ENCODE measurements at places on chromosomes 1 and 21. TPM values are rescaled to one million over a fixed set of nuclear protein-coding genes. Genes with fewer than 3 reads are reported as not detected.

DNA sequence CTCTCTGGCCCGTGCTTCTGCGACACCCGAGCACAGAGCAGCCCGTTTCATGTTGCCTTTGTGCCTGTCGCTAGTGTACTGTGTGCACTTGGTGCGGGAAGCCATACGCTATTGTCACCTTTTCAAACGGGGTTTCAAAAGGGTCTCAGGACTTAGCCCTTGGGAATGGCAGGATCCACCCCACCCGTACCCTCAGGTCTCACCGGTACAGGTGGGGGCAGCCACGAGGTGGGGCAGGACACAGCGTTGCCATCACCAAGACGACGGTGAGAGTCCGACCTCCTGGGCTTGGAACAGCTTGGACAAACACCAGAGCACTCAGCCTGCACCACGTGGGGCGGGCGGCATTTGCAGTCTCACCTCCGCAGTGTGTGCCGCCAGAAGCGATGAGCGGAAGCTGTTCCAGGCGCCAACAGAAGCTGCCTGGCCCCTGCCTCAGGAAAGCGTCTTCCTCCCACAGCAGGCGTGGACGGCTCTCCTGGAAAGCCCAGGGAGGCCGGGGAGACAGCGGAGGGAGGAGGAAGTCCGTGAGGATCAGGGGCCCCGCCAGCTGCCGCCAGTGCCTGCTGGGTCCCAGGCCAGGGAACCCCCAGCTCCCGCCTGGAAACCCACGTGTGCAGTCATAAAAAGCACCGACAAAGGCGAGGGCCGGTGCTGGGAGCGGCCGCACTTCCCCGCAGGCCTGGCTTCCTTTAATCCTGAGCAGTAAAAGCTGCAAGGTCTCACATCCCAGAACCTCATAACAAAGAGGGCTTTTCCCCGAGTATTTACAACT, 131.3 kb upstream of the ARHGEF16 start:
- no peak for ATAC-seq

DNA sequence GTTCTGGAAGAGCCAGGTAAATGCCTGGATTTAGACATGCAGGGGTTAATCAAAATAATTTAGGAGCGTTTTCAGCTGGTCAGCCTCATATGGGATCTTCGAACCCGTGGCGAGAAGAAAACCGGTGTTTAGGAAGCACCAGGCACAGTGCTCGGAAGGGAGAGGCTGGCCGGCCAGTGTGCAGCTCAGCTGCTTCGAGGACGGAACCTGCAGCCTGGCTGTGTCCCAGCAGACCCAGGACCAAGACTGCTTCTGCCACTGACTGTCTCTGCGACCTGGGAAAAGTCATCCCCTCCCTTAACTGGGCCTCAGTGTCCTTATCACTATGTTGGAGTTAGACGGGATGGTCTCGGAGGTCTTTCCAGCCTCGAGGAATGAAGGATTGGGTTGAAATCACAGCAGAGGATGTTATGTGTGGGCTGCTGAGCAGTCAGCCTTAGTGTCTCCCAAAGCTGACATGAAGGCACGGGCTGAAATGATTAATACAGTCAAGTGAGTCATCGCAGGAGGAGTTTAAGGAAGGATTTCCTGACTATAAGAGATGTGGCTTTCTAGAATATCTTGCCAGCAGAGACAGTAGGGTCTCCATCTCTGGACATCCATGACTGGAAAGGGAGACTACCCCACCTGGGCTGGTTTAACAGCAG, 20.8 kb downstream of the PPFIA4 start:
- ATAC-seq = peak; percentile 73

The CD58 gene
- total RNA-seq = 28.7 TPM

The E2F2 gene
- total RNA-seq = 0.08 TPM

- no peak for ATAC-seq
Measured at GRCh38 chr1:103199001-103199400, 90.7 kb upstream of the COL11A1 start.

The B4GALT2 gene
- 39.6 TPM for total RNA-seq

DNA sequence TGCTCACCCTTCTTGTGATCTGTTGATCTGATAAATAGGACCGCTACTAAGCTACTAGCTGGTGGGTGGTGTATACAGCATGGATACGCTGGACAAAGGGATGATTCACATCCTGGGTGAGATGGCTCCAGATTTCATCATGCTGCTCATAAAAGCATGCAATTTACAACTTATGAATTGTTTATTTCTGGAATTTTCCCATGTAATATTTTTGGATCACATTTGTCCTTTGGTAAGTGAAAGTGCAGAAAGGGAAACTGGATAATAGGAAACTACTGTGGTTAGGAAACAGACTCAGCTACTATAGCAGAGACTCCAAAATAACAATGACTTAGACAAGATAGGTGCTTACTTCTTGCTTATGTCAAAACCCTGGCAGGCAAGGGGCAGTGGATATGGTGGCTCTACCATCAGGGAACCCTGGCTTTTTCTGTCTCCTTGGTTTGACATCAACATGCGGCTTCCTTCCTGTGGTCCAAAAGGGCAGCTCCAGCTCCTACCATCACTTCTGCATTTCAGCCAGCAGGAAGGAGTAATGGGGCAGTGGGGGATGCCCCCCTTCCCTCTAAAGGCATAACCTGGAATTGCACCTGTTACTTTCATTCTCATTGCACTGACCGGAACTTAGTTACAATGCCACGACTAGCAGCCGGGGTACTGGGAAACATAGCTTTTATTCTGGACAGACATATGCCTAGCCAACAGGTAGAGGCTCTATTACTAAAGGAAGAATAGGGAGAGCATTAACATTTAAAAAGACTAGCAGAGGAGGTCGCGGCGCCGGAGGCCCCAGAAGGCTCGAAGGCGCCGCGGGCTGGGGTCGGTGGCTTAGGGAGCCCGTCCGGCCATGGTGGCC, 13.8 kb upstream of the AK2 start:
- peak; percentile 74 for ATAC-seq

- no peak for ATAC-seq
Measured at GRCh38 chr1:48820491-48820890, 43.8 kb upstream of the BEND5 start.

The TMEM82 gene
- not detected for total RNA-seq

- ATAC-seq = no peak
Measured at GRCh38 chr1:110035236-110035752, 870 bp downstream of the STRIP1 start.

- no peak for ATAC-seq
Measured at GRCh38 chr1:203517426-203518110, 23.6 kb downstream of the OPTC start.

GRCh38 chr1:223738465-223739365, 26.4 kb downstream of the CAPN2 start:
- peak; percentile 56 for ATAC-seq

The SCAMP3 gene
- 40.7 TPM for total RNA-seq

DNA sequence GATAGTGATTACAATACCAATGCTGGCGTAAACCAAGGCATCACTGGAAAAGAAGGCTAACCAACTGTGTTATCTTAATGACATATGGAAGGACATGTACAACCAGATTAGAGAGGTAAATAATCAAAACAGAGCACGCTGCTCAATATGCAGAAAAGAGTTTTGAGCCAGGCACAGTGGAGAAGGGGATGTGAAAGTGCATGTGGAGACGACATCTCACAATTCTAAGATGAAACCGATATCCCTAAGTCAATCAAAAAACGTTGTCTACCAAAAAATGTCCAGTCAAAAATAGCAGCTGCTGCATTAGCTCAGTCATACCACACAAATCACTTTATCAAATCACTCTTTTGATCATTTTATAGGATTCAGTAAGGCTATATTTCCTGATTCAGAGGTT, 116.3 kb upstream of the OLIG2 start:
- ATAC-seq = no peak

The MROH9 gene
- total RNA-seq = not detected

GRCh38 chr1:243977094-243977493, 74.0 kb upstream of the ZBTB18 start:
- ATAC-seq = no peak

- ATAC-seq = no peak
Measured at GRCh38 chr1:220430059-220430458, 97.9 kb upstream of the MARK1 start.

The LRRC71 gene
- not detected for total RNA-seq

GRCh38 chr21:40422896-40423635, 423.9 kb downstream of the DSCAM start:
- no peak for ATAC-seq

GRCh38 chr1:64850846-64851245, 106.0 kb downstream of the RAVER2 start:
- ATAC-seq = no peak

The IVL gene
- 13.7 TPM for total RNA-seq

GRCh38 chr1:21331752-21332478, 41.7 kb upstream of the ECE1 start:
- ATAC-seq = no peak

DNA sequence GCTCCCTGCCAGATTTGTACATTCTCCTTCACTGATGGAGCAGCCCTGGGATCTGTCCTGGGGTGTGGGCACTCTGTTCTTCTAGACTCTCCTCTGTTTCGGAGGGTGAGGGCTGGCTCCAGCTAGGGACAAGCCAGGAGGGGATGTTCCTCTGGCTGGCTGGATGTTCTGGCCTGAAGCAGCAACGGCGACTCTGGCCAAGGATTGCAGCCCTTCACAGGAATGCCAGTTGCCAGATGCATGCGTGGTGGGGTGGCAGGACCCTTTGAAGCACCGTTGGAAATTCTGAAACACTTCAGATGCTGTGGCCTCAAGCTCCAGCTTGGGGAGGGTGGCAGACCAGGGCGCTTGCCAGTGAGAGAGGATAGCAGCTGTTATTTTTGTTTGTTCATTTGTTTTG, 210.9 kb downstream of the TRABD2B start:
- ATAC-seq = no peak

The ANKRD45 gene
- total RNA-seq = 0.81 TPM

- ATAC-seq = no peak
Measured at GRCh38 chr1:41953291-41953690, 34.6 kb upstream of the HIVEP3 start.

The RNU1-2 gene
- not detected for total RNA-seq

DNA sequence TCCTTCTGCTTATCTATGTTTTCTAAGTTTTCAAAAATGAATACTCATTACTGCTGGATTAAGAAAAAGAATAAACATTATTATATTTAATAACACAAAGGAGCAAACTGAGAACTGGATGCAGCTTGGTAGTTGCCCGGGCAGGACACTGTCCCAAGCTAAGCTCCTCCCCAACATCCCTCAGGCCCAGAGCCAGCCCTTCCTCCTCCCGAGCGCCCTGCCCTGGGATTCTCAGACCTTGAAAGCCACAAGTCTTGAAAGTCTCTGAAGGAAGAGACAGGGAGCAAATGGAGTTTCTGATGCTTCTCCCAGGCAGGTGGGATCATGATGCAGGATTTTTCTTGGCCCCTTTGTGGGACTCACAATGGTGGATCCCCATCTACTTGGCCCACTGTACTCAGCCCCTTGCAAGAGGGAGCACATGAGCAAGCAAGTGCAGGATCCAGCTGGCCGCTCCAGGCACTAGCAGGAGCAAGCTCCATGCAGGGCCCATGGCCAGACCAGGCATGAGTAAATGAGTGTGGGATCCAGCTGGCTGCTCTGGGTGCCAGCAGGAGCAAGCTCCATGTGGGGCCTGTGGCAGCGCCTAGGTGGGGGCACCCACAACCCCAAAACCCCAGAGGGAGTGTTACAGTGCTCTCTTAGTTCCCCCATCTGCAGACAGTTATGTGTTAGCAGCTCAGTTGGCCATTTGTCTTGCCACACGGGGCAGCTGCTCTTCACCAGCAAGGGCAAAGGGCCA, 32.1 kb upstream of the RAB4A start:
- ATAC-seq = no peak

DNA sequence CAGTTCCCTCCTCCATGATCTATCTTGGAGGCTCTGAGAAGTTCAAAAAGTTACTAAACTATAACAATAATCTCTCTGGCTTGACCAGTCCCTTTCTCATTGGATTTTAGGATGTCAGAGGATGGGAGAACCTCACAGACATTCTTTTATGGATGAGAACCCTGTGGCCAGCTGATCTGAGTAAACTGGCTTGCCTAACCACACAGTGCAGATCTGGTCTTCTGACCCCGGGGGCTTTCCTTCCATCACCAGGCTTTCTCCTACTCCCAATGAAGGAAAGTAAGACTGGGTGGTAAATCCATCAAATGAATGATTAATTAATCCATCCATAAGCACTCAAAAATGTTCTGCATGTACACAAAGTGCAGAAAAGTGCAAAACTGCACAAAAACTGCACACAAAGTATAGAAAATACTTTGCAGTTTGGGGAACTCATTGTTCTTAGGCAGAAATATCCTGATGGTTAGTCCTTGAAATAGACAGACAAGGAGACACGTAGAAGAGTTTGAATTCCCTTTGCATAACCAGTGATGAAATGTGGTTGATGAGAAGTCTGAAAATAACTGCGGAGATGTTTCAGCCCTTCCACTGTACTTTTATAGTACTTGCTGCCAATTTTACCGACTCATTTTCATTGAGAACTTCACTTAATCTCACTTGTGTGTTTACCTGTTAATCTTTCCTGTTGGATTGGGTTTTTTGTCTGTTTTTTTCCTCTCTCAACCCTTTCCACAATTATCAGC, 2.5 kb upstream of the F3 start:
- no peak for ATAC-seq

The GUCA2B gene
- total RNA-seq = not detected

The CHIA gene
- not detected for total RNA-seq

GRCh38 chr1:45510036-45510971, 10.2 kb downstream of the MMACHC start:
- no peak for ATAC-seq

DNA sequence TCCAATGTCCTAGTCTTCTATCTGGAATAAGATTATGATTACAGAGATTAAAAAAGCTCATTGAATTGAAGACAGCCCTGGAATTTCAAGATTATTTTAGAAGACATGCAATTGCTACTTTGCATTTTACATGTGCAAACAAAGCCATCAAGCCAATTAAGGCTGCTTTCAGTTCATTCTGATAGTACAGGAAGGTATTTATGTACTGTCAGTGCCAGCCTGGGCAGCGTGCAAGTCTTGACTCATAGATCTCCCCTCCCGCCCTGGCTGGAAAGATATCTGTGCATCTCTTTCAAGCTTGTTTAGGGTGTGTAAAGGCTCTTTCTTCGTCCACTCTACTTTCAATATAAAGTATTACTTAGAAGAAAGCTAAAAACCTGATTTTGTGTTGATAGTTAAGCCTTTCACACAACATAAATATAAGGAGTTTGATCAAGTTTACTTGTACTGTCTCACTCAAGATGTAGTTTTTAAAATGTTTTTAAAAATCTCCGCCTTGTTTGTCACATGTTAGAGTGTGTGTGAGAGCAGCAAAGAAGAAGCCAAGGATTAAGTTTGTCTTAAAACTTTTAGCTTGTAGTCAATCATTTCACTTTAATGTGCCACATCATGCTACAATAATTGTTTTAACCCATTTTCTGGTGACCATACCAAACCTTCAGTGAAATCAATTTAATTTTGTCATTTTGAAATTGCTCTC, 13.6 kb upstream of the LYPLAL1 start:
- no peak for ATAC-seq

The C1QA gene
- total RNA-seq = 453 TPM

DNA sequence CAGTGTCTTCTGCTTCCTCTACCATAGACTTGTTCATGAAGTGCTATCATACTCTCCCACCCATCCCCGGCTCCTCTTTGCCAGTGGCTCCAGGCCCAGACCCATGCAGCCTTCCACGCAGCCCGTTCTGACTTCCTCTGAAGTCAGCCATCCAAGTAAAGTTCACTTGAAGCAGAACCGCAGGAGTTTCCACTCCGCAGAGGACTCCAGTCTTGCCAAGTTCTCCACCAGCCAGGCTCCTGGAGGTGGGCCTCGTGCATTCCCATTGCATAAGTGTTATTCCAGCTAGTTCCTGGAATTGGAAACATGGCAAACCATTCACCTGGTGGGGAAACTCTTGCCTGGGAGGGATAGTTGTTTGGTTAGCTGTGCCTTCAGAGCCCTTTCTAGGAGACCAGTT, 185.1 kb downstream of the PLPP3 start:
- ATAC-seq = no peak

GRCh38 chr1:109208836-109209463, 4.8 kb upstream of the SARS1 start:
- no peak for ATAC-seq

The OR10K2 gene
- not detected for total RNA-seq
